ENCODE measurements at places on chromosomes 2 and 18. TPM values are rescaled to one million over a fixed set of nuclear protein-coding genes. Genes with fewer than 3 reads are reported as not detected.

DNA sequence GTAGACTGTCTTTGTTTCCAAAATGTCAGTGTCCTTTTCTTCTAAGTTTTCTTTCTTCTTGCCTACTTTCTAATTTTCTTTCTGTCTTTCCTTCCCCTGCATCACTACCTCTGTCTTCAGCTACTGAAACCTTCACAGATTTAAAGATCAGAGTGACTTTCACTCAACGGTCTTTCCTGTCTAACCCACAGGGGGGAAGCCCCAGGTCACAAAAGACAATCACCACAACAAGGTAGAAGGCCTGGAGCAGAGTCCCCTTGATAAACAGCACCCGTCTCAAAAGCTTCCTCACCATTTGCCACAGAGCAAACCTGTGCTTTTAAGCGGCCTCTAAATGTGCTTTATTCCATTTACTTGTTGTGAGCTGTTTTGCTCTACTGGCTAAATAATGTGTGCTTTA is 665.4 kb downstream of the BCL11A start:
- no peak overlapping the region for H3K4me3 ChIP-seq
- H3K36me3 ChIP-seq = no peaks in the 10 kb centered on the region
- no peak overlapping the region for H3K27ac ChIP-seq
- H3K27me3 ChIP-seq = no peaks in the 10 kb centered on the region

DNA sequence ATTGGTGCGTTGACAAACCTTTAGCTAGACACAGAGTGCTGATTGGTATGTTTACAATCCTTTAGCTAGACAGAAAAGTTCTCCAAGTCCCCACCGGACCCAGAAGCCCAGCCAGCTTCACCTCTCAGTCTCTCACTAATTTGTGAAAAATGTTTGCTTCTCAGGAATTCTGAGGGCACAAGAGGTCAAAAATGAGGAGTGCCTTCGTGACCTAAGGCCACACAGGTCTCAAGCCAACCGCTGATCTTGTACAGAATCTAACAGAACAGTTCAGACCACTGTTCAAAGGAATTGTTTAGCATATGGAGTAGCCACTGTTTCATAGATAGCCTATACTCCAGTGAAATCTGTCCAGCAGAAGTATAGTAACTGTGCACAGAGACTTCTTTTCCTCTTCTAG is 29.8 kb upstream of the LRRC30 start:
- no peak overlapping the region for H3K4me3 ChIP-seq
- H3K27ac ChIP-seq = no peak overlapping the region
- no peaks in the 10 kb centered on the region for H3K36me3 ChIP-seq
- H3K4me1 ChIP-seq = no peaks in the 10 kb centered on the region

DNA sequence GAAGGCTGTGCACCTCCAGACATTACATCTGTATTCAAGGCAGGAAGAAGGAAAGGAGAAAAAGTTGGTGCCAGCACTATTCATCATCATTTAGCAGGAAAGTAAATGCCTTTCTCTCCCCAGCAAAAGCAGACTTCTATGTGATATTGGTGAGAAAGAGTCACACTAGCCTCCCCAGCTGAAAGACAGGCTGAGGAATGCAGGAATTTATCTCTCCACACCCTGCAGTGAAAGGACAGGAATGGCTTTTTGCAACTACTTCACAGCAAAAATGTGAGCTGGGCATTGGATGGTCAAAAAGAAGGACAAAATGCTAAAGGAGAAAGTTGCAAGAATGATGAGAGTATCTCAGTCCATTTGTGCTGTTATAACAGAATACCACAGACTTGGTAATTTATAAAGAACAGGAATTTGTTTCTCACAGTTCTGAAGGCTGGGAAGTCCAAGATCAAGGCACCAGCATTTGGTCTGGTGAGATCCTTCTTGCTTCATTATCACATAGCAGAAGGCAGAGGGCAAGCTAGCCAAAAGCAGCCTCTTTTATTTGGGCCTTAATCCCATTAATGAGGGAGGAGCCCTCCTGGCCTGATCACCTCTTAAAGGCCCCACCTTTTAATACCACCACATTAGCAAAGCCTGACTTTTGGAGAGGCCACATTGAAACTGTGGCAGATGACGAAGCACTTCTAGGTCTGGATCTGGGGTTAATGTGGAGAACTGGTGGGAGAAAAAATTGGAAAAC is 388.1 kb upstream of the SLC14A2 start:
- H3K36me3 ChIP-seq = no peaks in the 10 kb centered on the region
- no peak overlapping the region for H3K4me3 ChIP-seq
- H3K27ac ChIP-seq = no peak overlapping the region
- H3K4me1 ChIP-seq = no peaks in the 10 kb centered on the region
- no peaks in the 10 kb centered on the region for H3K27me3 ChIP-seq
- no peak for DNase-seq

DNA sequence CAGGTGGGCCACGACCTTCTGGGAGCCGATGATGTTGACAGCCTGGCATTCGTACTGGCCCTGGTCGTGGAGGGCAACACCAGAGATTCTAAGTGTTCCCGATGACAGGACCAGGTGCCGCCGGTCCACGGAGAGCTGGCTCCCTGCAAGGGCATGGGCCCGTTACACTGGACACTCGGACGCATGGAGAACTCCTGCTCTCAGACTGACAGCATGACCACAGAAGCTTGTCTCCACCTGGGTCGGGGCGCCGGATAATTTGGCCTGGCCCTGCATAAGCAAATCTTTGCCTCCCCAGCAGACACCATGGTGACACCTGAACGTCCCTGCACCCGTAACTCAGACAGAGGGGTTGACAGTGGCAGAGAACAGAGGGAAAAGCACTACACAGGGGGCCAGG is 80.7 kb downstream of the PXDN start:
- H3K36me3 ChIP-seq = no peaks in the 10 kb centered on the region
- H3K4me3 ChIP-seq = no peak overlapping the region
- no peaks in the 10 kb centered on the region for H3K4me1 ChIP-seq
- no peak overlapping the region for H3K27ac ChIP-seq
- no peaks in the 10 kb centered on the region for H3K27me3 ChIP-seq
- DNase-seq = no peak

GRCh38 chr2:37920570-37920969 is 4.5 kb upstream of the RMDN2 start:
- H3K4me1 ChIP-seq = no peaks in the 10 kb centered on the region
- no peak overlapping the region for H3K27ac ChIP-seq
- DNase-seq = no peak
- H3K4me3 ChIP-seq = no peak overlapping the region
- no peaks in the 10 kb centered on the region for H3K36me3 ChIP-seq

DNA sequence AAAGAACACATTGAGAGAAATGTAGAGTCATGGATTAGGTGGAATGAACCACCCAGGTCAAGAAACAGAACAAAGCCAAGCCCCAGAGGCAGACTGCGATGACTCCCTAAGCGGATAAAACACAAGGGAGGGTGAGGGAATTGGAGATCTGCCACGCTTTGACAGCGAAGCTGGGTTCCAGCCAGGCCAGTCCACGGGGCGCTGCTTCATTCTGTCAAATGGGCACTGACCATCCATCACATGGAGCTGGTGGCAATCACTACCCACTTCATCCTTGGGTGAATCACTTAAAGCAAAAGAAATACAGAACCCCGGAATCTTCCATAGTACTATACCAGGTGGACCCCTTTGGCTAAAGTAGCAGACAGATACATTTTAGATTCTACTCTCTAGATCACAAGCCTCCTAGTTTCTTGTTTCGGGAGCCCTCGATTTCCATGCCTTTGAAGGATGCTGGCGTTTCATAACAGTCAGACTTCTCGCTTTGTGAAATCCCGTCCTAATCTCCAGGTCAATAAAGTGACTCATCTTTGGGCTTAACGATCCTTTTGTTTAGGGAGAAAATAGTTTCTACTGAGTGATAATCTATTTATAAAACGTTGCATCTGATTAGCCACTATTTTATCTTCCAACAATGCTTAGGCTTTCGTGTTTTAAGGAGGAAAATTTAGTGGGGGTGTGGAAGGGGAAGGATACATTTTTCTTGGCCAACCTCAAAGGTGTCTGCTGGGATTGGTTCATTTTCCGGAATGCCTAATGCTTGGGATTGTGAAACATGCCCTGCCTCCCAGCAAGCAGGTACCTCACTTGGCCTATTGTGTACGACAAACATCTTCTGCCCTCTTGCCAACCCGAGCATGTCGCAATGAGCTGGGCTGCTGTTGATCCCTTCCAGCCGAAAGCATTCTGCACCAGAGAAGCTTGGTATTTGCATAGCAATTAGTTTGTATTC is 44.1 kb upstream of the HDAC4 start:
- H3K4me3 ChIP-seq = no peak overlapping the region
- no peaks in the 10 kb centered on the region for H3K27me3 ChIP-seq
- H3K36me3 ChIP-seq = no peaks in the 10 kb centered on the region

DNA sequence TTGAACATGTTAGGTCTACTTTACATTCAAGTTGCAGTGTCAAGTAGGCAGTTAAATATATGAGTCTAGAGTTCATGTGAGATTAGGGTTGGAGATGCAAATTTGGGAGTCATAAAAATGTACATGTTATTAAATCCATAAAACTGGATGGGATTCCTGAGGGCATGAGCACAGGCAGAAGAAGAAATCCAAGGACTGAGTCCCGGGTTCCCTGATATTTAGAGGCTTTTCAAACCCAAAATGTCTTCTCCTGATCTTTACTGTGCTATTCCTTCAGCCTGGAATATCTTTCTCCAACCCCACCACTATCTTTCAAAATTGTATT is 23.3 kb upstream of the EXOC6B start:
- no peaks in the 10 kb centered on the region for H3K27me3 ChIP-seq
- no peaks in the 10 kb centered on the region for H3K36me3 ChIP-seq
- no peak overlapping the region for H3K4me3 ChIP-seq
- H3K4me1 ChIP-seq = no peaks in the 10 kb centered on the region

DNA sequence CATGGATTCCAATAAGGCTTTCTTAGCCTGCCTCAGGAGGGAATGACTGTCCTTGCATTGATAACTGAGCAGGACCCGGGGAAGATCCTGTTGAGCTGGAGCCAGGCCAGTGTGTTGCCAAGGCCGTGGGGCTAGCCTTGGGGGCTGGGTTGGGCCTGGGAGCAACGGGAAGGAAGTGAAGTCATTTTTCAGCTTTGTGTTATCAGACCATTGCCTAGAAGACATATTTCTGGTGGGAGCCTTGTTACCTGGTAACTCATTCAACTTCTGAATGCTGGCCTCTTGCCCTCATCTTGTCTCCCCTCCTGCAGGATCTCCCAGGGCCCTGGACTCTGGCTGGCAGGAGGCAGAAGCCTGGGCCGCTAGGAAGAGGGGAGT is 92.7 kb upstream of the MGAT5 start:
- H3K27me3 ChIP-seq = no peaks in the 10 kb centered on the region
- no peaks in the 10 kb centered on the region for H3K36me3 ChIP-seq
- H3K4me1 ChIP-seq = peaks cover 8% of the 10 kb centered on the region
- H3K27ac ChIP-seq = no peak overlapping the region
- no peak overlapping the region for H3K4me3 ChIP-seq

DNA sequence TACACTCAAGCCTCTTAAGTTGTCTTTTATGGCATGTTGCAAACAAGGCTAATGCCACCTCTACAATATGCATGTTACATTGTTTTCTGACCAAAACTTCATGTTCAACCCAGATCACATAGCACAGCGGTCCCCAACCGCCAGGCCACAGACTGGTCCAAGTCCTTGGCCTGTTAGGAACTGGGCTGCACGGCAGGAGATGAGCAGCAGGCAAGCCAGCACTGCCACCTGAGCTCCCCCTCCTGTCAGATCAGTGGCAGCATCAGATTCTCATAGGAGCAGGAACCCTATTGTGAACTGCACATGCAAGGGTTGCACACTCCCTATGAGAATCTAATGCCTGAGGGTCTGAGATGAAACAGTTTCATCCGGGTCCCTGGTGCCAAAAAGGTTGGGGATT is 324.8 kb upstream of the CHAC2 start:
- H3K4me3 ChIP-seq = no peak overlapping the region

DNA sequence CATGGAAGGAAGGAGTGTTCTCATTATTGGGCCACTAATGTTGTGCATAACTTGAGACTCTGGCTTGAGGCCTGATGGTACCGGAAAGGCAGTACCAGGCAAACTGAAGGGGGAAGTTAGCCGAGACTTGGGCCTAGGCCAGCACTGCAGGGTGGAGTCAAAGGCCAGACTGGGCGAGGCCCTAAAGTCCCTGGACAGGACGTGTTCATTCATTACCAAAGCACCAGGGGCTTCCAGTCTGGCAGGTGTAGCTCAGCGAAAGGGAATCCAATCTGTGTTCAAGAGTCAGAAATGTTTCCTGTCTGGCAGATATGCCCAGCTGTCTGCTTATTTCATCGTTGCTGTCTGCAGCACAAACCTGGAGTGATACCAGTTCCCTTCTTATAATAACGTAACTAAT is 4.7 kb upstream of the ITSN2 start:
- H3K27me3 ChIP-seq = no peaks in the 10 kb centered on the region
- H3K4me3 ChIP-seq = no peak overlapping the region
- peak overlapping the region; percentile 21 for H3K27ac ChIP-seq

- no peaks in the 10 kb centered on the region for H3K4me1 ChIP-seq
- no peak overlapping the region for H3K27ac ChIP-seq
- no peak for DNase-seq
Measured at GRCh38 chr2:190765386-190766173, 115.0 kb upstream of the GLS start.

DNA sequence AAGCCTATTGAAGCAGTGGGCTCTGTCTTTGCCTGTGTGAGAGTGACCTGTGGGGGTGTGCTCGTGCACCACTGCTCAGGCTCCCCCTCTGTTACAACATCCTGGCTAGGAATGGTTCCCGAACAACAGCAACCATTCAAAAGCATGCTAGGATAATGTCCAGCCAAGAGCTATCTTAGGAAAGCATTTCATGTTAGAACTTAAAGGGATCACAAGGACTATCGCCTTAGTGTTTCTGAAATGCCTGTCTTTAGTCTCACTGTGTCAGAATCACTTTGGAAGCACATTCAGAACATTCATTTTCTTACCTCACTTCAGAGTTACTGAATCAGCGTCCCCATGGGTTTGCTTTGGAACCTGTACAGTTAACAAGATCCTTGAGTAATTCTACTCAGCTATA is 134.9 kb upstream of the DSEL start:
- H3K4me1 ChIP-seq = no peaks in the 10 kb centered on the region
- no peaks in the 10 kb centered on the region for H3K27me3 ChIP-seq
- DNase-seq = no peak
- no peaks in the 10 kb centered on the region for H3K36me3 ChIP-seq
- peak overlapping the region; percentile 43 for H3K27ac ChIP-seq

DNA sequence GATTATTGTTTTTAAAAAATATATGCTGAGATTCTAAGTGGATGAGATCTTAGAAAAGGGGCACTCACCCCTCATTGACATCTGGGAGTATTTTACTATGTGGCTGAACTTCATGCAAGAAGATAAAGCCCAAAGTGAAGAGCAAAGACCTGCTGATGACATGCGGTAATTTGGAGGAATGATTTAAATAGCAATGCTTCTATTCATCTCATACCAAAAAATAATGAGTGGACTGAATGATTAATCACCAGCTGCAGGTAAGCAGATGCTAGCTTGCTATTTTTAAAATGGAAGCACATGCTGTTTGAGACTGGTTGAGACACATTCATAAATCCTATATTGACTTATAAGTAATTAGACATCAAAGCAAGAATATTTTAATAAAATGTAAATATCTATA is 12.7 kb upstream of the CDK15 start:
- H3K4me1 ChIP-seq = no peaks in the 10 kb centered on the region
- H3K36me3 ChIP-seq = no peaks in the 10 kb centered on the region
- DNase-seq = no peak
- H3K27me3 ChIP-seq = no peaks in the 10 kb centered on the region
- no peak overlapping the region for H3K27ac ChIP-seq

- H3K27me3 ChIP-seq = no peaks in the 10 kb centered on the region
- H3K4me1 ChIP-seq = no peaks in the 10 kb centered on the region
- no peak overlapping the region for H3K4me3 ChIP-seq
- no peaks in the 10 kb centered on the region for H3K36me3 ChIP-seq
- no peak for DNase-seq
- no peak overlapping the region for H3K27ac ChIP-seq
Measured at GRCh38 chr2:178157574-178157973, 36.7 kb upstream of the OSBPL6 start.

Gene FMNL2
- 36.1 TPM for total RNA-seq

Gene SERPINB13
- total RNA-seq = not detected

Gene RGPD3
- total RNA-seq = 0.80 TPM

Gene COL4A4
- total RNA-seq = 1.6 TPM

Gene TBR1
- 0.64 TPM for total RNA-seq

Measured in breast epithelium (tissue), 4 donors.